ENCODE measurements at places on chromosomes 4 and X.

DNA sequence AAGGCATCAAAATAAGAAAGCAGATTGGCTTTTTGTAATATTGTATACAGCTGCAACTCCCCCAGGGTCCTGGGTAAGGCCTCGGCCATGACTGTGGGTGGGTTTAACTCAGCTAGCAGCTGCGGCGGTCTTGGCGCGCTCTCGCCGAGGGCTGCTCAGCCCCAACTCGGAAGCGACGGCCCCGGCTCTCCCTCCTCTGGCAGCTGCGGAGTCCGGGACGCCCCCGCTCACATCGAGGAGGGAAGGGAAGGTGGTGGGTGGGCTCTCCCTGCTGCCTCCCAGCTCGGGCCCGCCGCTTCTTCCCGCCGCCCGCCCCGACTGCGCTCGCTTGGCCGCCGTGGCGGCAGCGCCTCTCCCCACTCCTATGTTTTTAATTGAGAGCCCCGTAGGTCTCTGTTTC lies 51.2 kb downstream of the GPR50 start:
- DNase-seq = no peak

DNA sequence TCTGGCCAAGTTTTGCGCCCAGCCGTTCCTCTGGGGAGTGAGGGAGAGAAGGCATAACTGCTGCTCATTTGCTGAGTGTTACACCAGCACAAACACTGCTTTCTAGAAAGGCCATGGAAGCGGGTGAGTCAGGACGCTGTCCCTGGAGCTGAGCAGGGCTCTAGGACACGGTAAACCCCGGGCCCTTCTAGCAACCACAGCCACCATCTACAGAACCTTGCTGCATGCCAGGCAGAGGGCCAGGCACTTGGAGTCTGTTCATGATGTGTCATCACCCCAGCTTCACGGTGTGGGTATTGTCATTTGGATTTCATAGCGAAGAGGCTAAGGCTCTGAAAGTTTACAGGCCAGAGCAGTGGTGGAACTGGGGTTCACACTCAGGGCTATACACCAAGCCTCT lies 31.8 kb upstream of the C4orf50 start:
- DNase-seq = no peak

- no peak for DNase-seq
Observed at GRCh38 chrX:127558811-127559210, 493.4 kb downstream of the ACTRT1 start.

DNA sequence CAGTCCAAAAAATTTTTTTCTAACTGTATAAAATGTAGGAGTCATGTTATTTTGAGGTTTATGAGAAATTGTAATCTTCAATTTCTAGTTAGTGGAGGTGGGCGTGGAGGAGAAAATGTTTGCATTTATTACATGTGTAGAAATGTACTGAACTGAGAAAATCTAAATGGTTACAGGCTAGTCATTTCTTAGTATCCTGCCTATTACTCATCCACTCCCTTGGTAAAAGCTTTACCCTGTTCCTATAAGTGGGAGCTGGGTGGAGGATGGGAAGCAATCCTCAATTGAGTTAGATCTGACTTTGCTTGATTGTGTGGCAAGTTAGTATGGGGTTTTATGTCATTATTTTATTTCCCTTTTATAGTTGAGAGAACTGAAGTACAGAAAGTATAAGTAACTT lies 73.8 kb downstream of the POLA1 start:
- DNase-seq = no peak

GRCh38 chrX:110182865-110183264 lies 135.0 kb downstream of the AMMECR1 start:
- DNase-seq = no peak

Data from T-helper 17 cell (primary cell).